Activated CD8-positive, alpha-beta T cell treated with anti-CD3 and anti-CD28 coated beads, Interleukin-2, amount 10 ng/mL, durations not matched to agents 7 days and 5 days (primary cell): ENCODE measurements at places on chromosomes 7 and 10. TPM values are rescaled to one million over a fixed set of nuclear protein-coding genes. Genes with fewer than 3 reads are reported as not detected.

Gene WEE2
- total RNA-seq = not detected

Gene ANKRD61
- total RNA-seq = 0.29 TPM

DNA sequence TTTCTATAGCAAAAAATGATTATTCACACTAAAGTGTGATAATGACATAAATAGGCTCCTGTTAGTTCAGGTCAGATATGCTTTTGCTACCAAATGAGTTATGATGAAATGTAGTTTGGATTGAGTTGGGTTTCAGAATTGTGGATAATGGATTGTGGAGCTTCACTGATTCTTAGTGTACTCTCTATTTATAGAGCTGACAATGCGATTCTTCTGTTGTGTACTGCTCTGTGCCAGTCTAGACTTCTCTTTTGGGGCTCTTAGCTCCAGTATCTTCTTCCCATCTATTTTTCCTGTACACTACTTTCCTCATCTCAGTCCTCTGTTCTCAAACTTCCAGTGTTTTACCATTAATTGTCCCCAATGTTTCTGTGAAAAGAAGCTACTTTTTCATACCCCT, 7.5 kb downstream of the STMP1 start:
- no peak for DNase-seq
- no peaks in the 10 kb centered on the region for H3K27me3 ChIP-seq
- H3K4me1 ChIP-seq = peaks cover 4% of the 10 kb centered on the region
- H3K27ac ChIP-seq = no peak overlapping the region
- H3K4me3 ChIP-seq = no peak overlapping the region
- peaks cover 19% of the 10 kb centered on the region for H3K36me3 ChIP-seq

DNA sequence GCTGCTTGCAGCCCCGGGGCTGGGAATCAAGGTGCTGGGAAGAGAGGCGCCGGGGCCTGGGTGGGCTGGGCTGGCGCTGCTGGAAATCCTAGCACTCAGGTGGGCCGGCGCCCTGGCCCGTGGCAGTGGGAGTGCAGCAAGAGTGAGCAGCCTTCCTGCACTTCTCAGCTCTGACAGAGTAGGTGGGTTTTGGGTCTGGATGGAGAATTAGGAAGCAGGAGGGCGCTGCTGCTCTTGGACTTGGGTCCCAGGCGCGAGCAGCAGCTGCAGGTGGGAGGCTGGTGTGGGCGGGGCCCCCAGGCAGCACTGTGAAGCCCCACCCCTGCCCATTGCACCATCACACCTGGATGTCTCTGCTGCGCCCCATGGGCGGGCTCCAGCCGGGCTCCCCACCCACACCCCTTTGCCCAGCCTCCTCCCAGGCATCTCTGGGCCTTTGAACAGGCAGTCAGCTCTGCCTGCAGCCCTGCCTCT, 6.0 kb downstream of the BRI3 start:
- no peak for DNase-seq
- H3K36me3 ChIP-seq = peaks cover 2% of the 10 kb centered on the region
- H3K4me3 ChIP-seq = no peak overlapping the region
- H3K27ac ChIP-seq = no peak overlapping the region
